ENCODE measurements at places on chromosomes 5 and 9. TPM values are rescaled to one million over a fixed set of nuclear protein-coding genes. Genes with fewer than 3 reads are reported as not detected.
A peak's percentile ranks its signal among the peaks of the same experiment; 100 is the strongest.

SPATA31C1 gene
- not detected for total RNA-seq

DNA sequence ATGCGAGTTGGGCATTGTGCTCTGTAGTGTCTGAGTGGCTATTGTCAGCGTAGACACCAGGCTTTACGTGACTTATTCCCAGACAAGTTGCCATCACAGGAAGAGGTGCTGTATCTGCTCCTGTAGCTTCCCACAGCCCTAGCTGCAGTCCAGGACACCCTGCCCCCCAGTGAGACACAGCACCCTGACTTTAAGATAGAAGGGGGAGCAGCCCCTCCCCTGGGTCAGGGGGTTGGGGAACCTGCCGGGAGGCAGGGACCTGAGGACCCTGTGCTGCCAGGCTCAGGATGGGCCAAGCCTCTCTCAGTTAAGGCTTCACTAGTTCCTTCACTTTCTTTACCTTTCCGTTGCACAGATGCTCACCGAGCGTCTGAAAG, 75.4 kb downstream of the NEK6 start:
- H3K4me3 ChIP-seq, result no peak overlapping the region
- DNase-seq, result no peak
- no peak overlapping the region for H3K27ac ChIP-seq
- no peaks in the 10 kb centered on the region for H3K27me3 ChIP-seq

GPR21 gene
- total RNA-seq, result 1.8 TPM

NME5 gene
- not detected for total RNA-seq

DNA sequence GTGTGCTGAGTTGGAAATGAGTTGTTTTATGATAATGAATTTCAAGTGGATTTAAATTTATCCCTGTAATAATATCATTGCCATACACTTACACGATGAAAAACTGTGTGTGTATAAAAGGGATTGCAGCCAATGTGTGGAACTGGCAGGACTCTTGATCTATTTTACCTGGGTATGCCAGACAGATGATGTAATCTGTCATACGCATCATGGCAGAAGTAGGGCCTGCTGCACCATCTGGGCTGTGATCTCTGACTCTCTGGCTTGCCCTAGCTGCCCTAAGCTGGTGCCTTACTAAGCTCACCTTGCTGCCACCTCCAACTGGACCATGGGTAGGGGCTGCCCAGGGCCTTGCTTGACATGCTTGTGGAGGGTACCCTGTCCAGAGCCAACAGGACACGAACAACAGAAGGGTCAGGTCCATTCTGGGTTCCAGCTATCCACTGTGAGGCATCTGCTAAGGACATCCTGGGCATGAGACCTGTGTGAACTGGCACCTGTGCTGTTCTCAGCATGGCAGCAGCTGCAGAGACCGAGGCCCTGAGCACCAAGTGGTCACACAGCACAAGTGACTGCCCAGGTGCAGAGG, 184.2 kb downstream of the FSTL4 start:
- H3K4me1 ChIP-seq, result no peaks in the 10 kb centered on the region
- H3K27me3 ChIP-seq, result no peaks in the 10 kb centered on the region
- no peak overlapping the region for H3K27ac ChIP-seq
- no peak for DNase-seq
- H3K36me3 ChIP-seq, result no peaks in the 10 kb centered on the region

DNA sequence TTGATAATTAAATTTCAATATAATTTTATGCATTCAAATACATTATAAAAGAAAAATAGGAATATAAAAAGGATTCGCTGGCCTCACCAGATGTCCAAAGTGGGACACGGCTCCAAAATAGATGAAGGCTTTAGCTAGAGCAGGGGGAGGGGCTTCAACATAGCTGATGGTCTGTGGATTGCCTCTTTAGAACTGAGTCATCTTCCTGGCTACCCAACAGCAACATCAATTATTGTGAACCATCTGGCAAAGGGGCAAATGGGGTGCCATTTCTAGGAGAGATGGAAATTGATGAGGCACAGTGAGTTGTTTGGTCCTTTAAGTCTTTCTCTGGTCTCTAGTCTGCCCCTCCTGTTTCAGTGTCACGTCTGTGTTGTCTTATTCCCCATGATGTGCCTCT, 44.2 kb upstream of the CD180 start:
- no peaks in the 10 kb centered on the region for H3K27me3 ChIP-seq
- H3K27ac ChIP-seq, result no peak overlapping the region
- no peak for DNase-seq
- H3K36me3 ChIP-seq, result no peaks in the 10 kb centered on the region

DNA sequence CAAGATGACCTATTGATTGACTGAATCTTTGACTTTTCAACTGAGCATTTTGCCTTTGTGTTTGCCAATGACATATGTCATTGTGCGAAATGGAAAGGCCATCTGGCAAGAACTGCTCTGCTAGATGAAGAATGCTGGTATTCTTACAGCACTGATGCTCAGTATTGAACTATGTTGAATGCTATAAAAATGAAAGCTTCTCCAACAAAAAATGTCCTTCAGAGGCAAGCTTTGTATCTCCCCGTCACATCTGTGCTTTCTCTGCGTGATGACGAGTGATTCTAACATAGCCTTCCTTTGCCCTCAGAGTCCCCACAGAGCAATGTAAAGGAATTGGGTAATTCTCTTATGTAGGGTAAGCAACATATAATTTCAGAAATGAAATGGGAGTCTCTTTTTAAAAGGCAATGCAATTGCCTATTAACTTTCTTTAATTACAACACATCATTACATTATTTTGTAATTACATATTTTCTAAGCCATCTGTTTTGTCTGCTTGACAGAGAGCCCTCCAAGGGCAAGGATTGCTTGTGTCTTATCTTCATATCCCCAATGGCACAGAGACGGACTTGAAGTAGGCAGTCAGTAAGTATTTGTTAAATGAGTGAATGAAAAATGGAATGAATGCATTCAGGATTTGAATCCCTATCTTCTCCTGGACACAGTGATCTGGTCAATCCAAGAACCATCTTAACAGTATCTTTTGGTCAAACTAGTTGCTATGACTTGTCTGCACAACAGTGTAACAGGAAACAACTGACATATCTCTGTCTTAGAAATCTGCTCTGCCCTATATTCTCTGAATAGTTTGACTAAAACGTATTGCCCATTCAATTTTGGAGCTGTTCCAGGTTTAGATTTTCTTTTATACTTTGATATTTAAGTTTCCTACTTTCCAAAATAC, 46.1 kb downstream of the ENC1 start:
- no peaks in the 10 kb centered on the region for H3K27me3 ChIP-seq
- H3K4me1 ChIP-seq, result no peaks in the 10 kb centered on the region
- DNase-seq, result no peak
- no peak overlapping the region for H3K4me3 ChIP-seq
- H3K36me3 ChIP-seq, result no peaks in the 10 kb centered on the region

PCSK5 gene
- 1.5 TPM for total RNA-seq

DNA sequence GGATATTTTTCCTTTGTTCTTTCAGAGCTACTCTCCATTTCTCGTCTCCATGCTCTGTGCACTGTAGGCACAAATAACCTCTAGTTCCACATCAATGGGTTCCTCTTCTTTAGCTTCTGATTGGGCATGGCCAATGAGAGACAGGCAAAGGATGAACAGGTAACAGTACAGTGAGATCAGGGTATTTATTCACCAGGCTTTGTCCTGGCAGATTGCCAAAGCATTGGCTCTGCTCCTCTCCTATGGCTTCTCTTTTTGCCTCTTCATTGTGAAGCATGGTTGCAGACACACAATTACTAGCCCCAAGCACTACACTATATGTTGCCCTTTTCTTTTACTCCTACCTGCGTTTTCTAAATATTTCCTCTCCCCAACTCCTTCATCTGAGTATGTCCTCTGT, 215.1 kb upstream of the ARRDC3 start:
- no peak for DNase-seq
- no peaks in the 10 kb centered on the region for H3K27me3 ChIP-seq
- H3K27ac ChIP-seq, result no peak overlapping the region
- H3K4me3 ChIP-seq, result no peak overlapping the region

GRCh38 chr9:109907810-109908458, 127.9 kb downstream of the PALM2AKAP2 start:
- H3K27ac ChIP-seq, result peak overlapping the region; percentile 74
- no peak overlapping the region for H3K4me3 ChIP-seq
- H3K36me3 ChIP-seq, result no peaks in the 10 kb centered on the region
- H3K4me1 ChIP-seq, result peaks cover 62% of the 10 kb centered on the region
- DNase-seq, result no peak
- H3K27me3 ChIP-seq, result no peaks in the 10 kb centered on the region

TRMO gene
- total RNA-seq, result 17.6 TPM

KCNN2 gene
- 0.93 TPM for total RNA-seq

- no peak for DNase-seq
- H3K4me3 ChIP-seq, result no peak overlapping the region
- no peaks in the 10 kb centered on the region for H3K27me3 ChIP-seq
- H3K27ac ChIP-seq, result no peak overlapping the region
These were observed 122.8 kb downstream of the STARD4 start for GRCh38 chr5:111389390-111390082.

FOXD1 gene
- total RNA-seq, result 0.49 TPM

DNA sequence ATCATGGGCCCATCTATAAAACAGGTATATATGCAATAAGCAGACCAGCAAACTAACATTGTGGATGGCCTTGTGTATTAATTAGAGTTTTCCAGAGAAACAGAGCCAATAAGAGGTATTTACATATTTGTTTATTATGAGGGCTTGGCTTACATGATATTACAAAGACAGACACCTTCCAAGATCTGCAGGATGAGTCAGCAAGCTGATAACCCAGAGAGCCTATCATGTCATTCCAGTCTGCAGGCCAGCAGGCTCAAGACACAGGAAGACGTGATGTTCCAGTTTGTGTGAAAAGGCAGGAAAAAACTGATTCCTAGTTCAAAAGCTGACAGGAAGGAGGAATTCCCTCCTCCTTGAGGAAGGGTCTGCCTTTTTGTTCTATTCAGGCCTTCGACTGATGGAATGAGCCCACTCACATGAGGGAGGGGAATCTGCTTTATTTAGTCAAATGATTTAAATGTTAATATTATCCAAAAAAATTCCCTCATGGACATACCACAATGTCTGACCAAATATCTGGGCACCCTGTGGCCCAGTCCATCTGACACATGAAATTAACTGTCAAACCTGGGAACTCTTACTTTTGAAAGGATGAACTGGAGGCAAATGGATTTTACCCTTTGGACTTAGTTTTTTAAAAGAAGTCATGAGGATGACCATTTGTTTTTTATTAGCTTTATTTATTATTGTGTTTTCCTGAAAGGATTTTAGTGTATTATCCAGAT, 161.2 kb upstream of the CHD1 start:
- DNase-seq, result no peak
- H3K4me3 ChIP-seq, result no peak overlapping the region
- H3K27ac ChIP-seq, result no peak overlapping the region
- no peaks in the 10 kb centered on the region for H3K4me1 ChIP-seq
- no peaks in the 10 kb centered on the region for H3K36me3 ChIP-seq

GRXCR2 gene
- total RNA-seq, result not detected

DNA sequence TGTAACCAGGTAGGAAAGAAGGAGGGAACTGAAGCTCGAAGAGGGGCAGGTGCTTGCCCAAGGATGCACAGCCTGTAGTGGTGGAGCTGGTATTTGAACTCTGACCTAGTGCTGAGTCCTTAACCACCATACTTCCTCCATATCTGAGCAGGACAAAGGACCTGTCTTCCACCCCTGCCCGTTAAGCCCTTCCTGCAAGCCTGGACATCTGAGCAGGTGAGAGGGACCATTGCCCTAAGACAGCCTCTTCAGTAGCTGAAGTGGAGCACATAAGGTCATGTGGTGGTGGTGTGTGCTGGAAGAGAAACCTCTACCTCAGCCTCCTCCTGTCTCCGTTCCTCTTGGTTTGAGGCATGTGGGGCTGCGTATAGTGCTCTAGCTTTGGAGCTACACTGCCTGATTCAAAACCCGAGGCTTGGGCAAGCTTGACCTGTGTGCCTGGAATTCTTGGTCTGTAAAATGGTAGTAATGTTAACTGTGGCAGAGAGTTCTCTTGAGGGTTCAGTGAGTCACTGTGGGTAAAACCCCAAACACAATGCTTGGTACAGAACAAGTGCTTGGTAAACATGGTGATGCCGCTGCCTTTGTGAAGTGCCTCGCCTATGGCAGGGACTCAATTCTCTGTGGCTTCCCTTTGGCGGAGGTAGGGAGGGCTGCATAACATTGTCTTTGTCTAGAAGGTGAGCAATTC, 7.4 kb downstream of the GALNT10 start:
- no peaks in the 10 kb centered on the region for H3K36me3 ChIP-seq
- H3K27me3 ChIP-seq, result no peaks in the 10 kb centered on the region
- H3K4me3 ChIP-seq, result no peak overlapping the region
- H3K27ac ChIP-seq, result no peak overlapping the region
- DNase-seq, result no peak

DNA sequence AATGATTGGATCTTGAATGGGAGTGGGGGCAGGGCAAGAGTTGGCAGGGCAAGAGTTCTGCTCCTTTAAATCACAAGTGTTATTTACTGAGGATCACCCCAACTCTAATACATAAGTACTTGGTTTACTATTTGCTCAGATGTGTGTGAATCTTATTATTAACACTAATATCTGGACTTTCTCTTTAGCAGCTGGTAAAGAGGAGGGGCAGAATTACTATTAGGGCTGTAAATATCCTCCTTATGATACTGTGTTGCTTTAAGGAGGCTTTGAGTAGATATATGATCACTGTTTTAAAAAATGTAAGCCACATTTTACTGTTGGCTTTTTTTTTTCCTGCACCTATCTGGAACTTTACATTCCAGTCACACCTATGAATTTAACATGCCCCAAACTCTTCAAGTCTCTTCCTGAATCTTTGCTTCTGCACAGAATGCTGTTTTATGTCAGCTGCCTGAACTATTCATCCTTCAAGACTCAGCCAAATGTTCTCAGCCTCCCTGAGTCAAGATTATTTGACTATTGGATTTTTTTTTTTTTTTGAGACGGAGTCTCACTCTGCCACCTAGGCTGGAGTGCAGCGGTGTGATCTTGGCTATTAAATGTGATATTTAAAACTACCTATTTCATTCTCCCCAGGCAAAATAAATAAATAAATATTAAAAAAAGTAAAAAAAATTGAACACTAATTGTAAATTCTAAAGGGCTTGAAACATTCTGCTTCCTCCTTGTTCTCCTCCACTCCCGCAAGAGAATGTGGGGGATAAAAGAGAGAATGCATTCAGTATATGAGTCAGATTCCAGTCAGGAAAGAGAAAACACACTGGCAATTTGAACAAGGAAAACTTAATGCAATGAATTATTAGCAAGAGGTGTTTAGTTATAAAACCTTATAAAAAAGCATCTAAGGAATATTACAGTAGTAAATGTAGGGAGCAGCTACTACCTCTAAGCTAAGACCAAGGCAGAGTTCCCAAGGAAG, 99.3 kb downstream of the FOCAD start:
- H3K27ac ChIP-seq, result no peak overlapping the region
- H3K4me3 ChIP-seq, result no peak overlapping the region
- H3K36me3 ChIP-seq, result no peaks in the 10 kb centered on the region
- peaks cover 7% of the 10 kb centered on the region for H3K4me1 ChIP-seq

DNA sequence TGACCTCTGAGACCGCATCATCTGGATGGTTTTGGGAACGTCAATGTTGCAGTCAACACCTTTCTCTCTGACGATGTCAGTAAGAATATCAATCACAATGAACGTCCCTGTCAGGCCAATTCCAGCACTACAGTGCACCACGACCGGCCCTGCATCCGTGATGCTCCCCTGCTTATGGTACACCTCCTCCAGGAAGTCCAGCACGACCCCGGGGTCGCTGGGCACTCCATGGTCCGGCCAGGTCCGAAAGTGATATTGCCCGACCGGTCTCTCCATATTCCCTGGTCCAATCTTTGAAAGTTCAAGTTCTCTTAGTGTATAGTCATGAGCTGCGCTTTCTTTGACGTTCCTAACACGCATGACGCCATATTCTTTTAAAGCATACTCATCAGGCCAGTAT, 203.6 kb upstream of the PRDM9 start:
- H3K27ac ChIP-seq, result no peak overlapping the region
- H3K36me3 ChIP-seq, result no peaks in the 10 kb centered on the region
- no peaks in the 10 kb centered on the region for H3K27me3 ChIP-seq
- DNase-seq, result no peak
- no peaks in the 10 kb centered on the region for H3K4me1 ChIP-seq
